ENCODE measurements at places on chromosomes 11 and 22.

GRCh38 chr11:11987503-11988022, 20.9 kb downstream of the DKK3 start:
- DNase-seq, result no peak

GRCh38 chr22:21726650-21727049, 8.9 kb downstream of the YPEL1 start:
- no peak for DNase-seq

DNA sequence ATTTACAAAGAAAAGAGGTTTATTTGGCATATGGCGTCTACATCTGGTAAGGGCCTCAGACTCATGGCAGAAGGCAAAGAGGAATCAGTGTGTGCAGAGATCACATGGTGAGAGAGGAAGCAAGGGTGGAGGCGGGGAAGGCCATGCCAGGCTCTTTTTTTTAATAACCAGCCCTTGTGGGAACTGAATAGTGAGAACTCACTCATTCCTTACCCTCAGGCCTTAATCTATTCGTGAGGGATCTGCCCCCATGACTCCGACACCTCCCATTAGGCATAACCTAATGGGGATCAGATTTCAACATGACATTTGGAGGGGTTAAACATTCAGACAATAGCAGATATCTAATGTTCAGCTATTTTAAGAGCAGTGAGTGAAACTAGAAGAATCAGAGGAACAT, 55.7 kb downstream of the ATM start:
- peak; percentile 6 for DNase-seq

DNA sequence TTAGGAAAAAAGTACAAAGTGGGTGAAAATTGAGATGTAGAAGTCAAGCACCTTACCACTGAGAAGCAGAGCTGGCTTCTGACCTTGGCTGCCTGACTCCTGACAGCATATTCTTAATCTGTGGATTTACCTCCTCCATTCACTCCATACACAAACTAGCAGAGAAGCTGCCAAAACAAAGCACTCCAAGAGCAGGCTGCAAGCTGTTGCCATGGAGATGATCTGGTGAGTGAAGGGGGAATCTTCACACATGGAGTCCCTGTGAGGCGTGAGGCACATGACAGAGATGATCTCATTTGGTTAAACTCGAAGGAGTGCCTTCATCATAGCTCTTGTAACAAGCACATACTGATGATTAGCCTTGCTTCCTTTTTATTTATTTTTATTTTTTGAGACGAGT, 16.1 kb downstream of the COMMD9 start:
- no peak for DNase-seq

DNA sequence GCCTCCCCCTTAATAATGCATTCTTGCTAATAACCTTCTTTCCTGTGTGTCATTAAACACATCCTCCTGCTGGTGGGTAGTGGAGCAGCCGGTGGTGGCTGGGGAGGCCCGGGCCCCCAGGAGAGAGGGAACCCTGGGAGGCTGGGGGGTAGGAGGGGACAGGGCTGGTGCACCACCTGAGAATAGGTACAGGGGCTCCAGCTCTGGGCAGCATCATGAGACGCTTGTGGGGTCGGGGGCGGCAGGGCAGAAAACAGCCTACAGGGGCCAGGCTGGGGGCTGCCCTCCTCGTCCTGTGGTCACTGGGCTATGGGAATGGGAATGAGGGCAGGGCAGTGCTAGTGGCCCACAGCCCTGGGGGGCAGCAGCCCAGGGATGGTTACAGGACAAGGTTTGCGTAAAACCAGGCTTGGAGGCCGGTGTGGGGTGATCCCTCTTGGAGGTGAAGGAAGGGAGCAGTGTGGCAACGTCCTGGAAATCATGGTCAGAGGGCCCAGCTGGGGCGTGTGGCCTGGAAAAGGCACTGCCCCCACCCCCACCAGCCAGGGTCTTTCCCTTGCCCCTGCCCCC, 18.5 kb upstream of the CCDC188 start:
- DNase-seq, result no peak

DNA sequence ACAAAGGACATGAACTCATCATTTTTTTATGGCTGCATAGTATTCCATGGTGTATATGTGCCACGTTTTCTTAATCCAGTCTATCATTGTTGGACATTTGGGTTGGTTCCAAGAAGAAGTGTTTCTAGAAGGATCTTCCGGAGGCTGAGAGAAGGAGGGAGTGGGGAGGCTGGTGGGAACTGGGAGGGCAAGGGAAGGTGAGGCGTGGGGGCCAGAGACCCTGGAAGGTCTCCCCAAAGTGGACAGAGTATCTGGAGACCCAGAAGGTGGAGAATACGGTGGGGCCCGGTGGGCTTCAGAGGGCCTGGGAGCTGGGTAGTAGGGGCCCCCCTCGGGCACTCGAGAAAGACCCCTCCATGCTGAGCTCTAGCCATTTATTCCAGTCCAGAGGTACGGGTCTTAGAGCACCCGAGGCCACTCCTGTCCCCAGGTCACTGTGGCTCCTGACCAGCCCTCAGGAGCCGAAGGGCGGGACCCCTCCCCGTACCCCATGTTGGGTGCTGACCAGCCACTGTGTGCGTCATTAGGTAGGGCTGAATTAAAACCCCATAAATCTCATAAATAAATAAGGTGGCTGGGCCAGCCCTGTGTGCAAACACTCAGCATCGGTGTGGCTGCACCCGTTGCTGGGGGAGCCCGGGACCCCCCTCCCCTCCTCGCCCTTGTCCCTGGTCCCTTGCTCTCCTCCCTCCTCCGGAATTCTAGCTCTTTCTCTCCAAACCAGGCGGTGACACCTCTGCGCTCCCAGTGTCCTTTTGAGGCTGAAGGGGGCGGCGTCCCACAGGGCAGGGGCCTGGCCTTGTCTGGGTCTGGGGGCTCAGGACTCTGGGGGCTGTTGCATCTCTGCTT, 38.8 kb upstream of the MUC5AC start:
- no peak for DNase-seq

GRCh38 chr11:39678996-39679395, 1780.5 kb downstream of the LRRC4C start:
- DNase-seq, result no peak

- no peak for DNase-seq
These were observed 132.3 kb upstream of the ZBED5 start for GRCh38 chr11:10990160-10990559.

GRCh38 chr11:17314232-17314547, 37.4 kb upstream of the NCR3LG1 start:
- DNase-seq, result no peak

DNA sequence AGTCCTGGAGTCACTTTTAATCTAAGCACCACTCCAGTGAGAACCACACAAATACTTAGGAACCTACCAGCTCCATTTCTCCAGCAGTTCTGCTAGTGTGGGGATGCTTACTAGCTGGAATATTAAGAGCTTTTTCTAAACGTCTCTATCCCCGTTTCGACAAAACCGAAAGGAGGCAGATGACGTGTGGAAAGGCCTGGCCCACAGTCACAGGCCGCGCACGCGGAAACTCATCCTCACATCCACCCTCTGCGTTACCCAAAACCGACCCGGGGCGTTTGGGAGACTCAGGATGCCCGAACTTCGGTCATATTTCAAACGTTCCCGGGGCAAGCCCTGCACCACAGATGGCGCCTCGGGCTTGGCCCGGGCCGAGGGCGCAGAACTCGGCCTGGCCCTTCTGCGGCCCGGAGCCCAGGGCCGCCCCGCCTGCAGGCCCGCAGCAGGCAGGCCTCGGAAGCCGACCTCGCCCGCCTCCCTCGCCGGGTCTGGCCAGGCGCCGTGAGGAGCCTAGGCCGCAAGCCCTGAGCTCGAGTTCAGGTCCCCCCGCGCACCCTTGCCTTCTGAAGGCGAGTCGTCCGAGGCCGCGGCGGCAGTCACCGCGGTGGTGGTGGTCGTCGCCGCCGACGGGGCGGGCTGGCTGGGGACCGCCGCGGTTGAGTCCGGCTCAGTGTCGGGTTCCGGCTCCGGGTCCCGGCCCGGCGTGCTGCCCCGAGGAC, 473 bp downstream of the FNBP4 start:
- DNase-seq, result peak; percentile 66

DNA sequence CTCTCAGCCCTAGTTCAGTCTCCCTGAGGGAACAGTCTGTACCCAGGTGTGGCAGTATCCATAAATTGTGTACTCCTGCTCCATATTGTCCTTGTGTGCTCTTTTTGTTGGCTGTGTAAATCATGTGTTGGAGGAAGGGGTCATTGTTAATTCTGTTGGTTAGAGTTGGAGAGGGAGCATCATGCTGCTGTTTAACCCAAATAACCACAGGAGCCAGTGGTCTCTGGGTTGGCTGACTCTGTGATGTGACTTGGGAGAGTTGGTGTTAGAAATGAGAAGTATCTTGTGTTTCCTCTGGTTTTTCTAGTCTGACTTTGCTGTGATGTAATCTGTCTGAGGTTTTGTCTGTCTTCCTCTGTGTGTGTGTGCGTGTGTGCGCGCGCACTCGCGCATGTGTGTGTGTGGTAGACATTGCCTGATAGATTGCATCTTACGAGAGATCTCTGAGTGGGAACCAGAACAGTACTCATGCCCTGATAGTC, 30.5 kb downstream of the CTNND1 start:
- peak; percentile 67 for DNase-seq

DNA sequence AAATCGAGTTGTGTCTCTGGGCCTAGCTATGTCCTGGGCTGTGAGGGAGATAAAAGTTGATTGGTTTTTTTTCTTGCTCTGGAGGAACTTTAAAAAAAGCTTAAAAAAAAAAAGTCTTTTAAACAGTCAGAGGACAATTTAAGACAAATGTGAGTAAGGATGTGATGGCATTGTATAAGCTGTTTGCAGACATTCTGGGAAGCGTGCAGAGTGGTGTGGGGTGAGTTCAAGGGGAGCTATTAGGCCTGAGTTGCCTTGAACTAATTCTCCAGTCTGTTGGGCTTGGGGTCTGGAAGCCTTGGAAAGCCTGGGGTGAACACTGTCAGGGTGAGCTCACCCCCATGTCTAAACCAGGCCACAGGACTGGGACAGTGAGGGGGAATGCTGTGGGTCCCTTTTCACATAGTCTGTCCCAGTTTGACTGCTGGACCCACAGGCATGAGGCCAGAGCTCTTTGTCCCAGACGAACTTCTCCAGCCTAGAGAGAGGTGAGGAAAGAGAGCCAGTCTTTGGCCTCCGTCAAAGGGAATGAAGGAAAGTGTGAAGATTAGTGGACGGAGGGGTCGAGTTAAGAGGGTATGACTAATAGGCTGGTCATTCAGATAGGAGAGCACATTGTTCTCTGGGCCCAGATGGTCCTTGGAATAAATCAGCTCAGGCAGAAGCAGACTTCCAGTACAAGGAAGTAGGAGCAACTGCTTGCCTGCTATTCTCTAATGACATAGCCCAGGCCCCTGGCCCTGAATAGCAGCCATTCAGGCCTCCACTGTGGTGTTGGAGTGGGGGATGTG, 76.4 kb upstream of the NNMT start:
- DNase-seq, result no peak

DNA sequence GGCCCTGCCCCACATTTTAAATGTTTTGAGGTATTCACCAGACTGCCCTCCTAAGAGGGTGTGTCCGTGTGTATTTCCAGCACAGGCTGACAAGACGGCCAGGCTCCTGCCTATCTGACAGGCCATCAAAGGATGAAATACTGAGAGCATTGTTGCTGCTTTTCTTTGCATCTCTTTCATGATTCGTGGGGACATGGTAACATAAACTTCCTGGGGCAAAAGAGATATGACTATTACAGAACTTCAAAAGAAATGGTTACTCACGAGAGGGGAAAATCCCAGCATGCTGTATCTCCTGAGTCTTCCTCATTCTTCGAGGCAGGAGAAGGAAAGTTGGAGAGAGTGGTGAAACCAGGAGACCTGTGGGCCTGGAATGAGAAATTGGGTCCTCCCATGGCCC, 10.3 kb upstream of the BIK start:
- no peak for DNase-seq

DNA sequence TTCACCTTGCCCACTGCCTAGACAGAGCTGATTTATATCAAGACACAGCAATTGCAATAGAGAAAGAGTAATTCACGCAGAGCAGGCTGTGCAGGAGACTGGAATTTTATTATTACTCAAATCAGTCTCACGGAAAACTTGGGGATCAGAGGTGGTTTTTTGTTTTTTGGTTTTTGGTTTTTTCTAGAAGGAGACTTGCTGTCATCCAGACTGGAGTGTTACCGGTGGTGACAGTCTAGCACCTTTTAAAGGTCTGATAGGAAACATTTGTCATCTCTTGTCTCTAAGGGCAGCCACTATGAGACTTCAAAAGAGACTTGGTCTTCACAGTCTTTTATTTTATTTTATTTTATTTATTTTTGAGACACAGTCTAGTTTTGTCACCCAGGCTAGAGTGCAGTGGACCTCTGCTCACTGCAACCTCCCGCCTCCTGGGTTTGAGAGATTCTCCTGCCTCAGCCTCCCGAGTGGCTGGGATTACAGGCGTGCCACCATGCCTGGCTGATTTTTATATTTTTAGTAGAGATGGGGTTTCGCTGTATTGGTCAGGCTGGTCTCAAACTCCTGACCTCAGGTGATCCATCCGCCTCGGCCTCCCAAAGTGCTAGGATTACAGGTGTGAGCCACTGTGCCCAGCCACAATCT, 19.1 kb downstream of the APOBEC3H start:
- no peak for DNase-seq
